Smooth muscle cell of the brain vasculature (primary cell): ENCODE measurements at places on chromosomes 1 and 21.

- no peak for DNase-seq
Measured at GRCh38 chr1:208868554-208868953, 624.4 kb upstream of the PLXNA2 start.

DNA sequence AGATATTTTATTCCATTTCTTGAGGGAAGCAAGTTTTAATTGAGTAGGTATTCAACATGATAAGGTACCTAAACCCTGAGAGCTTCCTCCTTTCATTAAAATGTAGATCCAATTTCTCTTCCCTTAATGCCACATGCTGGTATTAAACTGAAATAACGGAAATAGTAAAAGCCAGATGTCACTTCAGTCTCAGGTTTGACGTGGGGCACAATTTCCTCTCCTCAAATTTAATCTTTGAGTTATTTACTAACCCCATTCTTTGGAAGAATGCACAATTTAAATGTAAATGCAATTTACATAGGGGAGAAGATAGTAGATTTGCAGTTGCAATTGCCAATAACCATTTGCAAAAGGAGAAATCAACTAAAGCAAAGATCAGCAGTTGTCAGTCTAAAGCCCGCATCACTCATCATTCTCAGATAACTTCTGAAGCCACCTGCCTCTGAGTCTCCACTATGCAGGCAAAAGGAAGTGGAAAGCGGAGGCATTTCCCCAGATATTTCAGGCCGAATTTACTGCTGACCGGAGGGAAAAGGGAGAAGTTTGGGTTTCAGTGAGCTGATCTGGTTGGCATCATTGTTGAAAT is 2.1 kb upstream of the LEMD1 start:
- DNase-seq: no peak

DNA sequence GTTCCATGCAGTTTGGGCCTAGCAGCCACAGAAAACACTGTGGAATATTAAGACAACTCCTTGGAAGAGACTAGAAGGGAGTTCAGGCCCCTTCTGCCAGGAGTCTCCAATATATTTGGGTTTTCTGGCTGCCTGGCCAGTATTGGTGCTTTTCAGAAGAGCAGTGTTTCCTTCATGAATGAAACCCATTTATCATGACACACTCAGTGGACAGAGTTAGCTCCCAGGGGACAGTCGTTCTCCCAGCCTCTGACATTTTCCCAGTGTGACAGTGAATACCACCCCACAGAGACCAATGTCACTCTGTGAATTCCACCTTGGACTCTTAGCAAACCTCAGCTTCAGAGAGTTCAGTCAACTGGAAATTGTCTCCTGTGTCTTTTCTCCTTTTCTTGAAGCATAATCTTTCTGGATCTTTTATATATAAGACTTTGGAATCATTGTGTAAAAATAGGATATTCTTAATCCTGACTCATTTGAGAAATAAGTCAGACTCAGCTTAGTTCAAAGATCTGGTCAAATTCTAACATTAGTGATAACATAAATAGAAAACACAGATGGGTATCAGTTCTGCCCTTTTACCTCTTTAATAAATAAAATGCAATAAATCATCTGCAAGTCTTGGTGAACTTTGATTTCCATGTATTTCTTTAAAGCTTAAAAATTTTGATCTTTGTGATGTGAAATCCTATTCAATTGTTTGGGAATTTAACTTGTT is 40.4 kb downstream of the GNG12 start:
- no peak for DNase-seq

DNA sequence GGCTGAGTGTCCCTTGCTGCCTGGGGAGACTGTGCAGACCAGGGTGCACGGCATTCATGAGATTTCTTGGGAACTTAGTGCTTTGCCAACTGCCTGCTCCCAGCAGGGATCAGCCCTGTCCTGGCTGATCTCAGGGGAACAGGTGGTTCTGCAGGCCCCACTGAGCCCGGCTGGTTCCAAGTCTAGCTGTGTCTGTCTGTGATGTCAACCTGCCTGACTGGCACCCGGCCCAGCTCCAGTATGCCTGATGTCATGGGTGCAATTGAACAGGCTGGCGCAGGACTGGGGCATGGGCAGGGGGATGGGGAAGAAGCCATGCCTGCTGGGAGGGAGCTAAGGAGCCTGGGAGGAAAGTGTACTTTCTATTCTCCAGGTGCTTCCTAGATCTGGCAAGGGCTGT is 227.1 kb downstream of the GRIK3 start:
- DNase-seq: no peak

DNA sequence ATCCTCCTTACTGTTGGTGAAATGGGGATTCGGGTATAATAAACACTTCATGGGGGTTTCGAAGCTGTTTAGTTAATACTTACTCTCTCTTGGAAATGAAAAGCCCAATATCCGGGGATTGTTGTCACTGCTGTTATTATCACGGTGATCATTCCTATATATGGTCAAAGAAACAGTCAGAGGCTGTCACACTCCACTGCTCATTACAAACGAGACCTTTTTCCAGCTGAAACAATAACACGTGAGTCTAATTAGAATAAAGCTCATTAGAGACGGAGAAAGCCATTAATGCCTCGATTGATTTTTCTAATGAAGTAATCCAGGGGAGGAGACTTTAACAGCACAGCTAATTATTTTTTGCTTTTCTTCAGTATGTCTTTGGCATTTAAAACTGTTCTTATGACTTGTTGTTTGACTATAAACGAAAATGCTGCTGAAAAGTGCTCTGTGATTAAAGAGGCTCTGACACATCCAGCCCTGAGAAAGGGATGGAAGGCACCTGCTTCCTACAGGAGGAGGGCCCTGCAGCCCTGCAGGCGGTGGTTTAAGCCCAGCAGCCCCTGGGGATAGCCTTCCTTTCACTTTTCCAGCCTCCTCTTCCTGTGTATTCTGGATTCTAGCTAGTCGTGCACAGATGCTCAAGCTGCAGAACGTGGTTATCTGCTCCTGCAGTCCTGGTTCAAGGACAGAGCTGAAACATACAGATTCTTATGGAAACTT is 143.6 kb downstream of the EDEM3 start:
- no peak for DNase-seq

GRCh38 chr1:191290441-191290840 is 812.8 kb upstream of the BRINP3 start:
- DNase-seq: no peak

- no peak for DNase-seq
Measured at GRCh38 chr1:12206792-12207424, 22.9 kb upstream of the VPS13D start.

DNA sequence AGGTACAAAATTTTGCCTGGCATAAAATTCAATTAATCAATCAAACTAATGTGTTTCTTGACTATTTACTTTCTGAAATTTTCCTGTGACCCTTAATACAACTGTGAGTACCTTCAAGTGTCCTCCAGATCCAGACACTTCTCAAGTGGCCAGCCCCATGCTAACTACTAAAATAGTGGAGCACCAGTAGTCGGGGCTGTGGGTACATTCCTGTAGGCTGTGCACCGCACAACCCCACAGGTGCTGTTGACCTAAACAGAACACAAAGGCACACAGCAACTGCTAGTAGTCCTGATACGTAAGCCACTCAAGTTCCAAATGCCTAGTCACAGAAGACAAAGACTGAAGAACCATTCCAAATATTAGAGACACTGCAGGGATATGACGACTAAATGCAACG is 36.6 kb downstream of the TMEM50B start:
- DNase-seq: no peak

DNA sequence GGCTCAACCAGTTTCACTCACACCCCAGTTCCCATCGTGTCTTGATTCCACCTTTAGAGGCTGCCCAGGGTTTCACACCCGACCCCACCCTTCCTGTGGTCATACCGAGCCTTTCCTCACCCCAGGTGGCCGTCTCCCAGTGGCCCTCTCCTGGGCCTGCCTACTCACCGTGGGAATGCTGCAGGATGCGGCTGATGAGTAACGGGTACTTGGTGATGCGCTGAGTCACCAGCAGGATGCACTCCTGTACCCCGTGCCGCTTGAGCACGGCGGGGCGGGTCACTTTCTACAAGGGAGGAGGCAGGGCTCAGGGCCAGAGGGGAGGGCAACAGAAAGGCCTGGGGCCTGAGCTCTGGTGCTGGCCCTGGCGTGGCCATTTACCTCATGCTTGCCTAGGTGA is 16.4 kb downstream of the ARHGEF2 start:
- peak; percentile 76 for DNase-seq

DNA sequence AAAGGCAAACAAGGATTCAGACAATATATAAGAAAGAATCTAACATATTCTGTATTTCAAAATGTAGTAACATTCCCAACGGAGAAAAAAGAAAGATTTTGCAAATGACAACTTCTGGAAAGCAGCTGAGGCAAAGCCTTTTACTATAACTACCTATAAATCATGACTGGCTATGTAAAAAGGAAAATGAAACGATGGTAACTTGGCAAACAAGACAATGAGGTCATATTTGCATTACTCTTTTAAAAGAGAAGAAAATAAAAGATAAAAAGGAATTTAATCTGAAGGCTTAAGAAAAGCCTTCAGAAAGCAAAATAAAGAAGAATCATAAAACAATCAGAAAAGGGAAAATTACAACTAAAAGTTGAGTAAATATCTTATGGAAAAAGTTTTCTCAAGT is 25.1 kb upstream of the ASPM start:
- no peak for DNase-seq

DNA sequence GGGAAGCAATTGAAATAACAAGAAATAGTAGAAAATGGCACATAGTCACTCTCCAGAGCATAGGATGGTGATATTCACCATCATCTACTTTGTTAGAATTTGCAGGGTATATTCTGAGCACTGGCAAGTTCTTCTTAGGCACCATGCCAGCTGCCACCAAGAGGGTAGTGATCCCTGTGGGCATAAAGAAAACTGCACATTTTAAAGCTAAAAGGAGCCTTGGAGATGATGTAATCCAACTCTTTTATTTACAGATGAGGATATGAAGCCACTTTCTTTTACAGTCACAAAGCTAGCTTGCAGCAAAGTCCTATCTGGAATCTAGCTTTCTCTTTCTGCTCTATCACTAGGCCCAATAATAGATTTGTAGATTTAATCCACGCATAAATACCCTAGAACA is 69.0 kb downstream of the PTGER3 start:
- no peak for DNase-seq

- DNase-seq: no peak
Measured at GRCh38 chr1:91736715-91737615, 149.0 kb downstream of the TGFBR3 start.

DNA sequence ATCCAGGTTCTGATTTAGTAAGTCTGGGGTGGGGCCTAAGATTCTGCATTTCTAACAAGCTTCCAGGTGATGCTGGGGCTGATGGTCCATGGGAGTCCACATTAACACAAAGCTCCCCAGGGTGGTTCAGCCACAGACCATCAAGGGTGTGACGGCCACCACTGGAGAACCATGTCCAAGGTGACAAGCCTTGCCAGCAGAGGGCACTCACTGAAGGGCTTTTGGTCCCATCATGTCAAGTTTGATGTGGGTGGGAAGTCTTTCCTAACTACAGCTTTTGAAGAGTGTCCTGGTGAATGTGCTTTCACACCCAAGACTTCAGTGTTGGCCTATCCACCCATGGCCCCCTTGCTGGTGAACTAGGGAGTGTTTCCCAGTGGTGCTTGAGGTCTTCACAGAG is 67.1 kb downstream of the UBE2T start:
- no peak for DNase-seq

DNA sequence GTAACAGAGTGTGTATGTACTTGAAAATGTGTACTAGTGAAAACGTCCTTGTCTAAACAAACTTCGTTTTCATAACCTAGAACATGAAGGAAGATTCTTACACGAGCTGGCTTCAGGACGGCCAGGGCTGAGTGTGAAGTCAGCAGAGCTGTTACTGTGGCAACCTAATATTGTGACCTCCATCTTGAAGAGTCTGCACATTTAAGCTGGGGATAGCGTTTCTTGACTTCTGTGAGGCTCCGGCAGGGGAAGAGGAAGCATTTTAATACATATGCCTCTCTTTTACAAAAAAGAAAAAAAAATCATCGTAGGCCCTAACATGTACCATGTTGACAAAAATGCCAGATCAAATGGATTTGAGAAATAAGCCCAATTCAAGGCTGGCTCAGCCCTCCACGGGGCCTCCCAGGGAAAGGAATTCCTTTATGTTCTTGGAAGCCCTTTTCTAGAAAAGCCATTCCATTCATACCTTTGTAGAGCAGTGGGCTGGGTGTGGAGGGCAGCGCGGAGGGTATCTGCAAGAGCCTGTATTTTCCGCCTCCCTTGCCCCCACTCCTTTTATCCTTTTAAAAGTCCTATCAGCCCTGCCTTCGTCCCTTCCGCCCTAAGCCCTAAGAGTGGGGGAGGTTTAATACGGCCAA is 51.1 kb downstream of the SIM2 start:
- no peak for DNase-seq

DNA sequence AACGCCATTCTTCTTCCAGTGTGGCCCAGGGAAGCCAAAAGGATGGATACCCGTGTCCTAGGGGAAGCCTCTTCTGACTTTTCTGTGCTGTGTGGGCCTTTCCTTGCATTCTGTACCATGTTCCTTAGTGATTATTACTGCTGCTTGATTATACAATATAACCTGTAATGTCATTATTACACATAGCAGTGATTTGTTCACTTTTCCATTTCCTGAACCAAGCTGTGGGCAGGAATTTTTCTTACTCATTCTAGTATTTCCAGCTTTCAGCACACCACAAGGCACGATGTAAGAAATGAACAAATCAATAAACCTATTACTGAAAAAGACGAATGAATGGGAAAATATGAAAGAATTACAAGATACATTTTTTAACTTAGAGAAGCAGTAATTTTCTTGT is 8.4 kb upstream of the USP33 start:
- no peak for DNase-seq

DNA sequence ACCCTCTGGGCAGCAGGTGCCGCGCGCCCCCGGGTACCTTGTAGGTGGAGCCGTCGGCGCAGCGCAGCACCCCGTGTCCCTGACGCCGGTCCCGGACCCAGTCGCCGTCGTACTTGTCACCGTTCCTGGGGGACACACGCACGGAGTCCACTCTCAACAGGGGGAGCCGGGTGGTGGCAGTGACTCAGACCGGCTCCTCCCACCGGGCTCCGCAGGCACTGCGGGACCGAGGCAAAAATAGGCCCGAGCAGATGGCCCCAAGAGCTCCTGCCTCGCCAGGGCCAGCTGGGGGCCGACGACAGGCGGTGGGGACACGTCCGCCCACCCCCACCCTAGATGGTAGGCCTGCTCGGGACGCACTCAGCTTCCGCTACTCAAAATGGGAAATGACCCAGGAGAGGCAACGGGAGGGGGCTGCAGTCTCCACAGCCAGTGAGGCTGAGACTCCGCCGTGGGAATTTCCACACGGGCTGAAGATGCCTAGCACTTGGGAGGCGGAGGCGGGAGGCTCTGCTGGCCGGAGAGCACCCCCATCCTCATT is 6.3 kb downstream of the MORN1 start:
- no peak for DNase-seq
